ENCODE measurements at places on chromosomes 3 and 15.

DNA sequence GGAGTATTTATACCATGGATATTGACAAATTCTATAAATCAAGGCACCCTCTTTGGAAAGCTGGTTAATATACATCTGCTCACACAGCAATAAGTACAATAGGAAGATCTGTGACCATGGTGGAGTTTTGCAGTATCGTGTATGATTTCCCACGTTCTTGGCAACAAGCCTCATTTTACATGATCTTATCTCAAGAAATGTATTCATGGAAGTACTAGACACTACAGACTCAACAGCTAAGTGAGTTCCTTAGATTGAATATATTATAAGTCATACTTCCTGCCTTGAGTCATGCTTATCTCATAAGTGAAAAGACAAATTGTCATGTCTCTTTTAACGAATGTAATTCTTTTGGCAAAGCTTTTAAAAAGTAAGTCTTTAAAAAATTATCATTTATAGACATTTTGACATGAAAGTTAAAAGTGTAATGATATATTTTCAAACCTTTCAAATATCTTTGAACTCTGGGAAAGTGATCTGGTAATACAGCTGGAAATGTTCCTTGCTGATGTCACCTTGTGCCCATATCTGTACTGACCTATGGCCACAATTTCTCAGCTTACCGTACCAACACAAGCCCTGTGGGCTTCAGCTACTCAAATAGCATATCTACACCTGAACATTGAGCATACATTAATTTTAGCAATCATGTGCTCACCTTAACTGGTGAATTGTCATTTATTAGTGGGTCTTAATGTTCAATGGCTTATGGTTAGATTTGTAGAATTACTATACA, 130.3 kb upstream of the TMC3 start:
- DNase-seq, result no peak

DNA sequence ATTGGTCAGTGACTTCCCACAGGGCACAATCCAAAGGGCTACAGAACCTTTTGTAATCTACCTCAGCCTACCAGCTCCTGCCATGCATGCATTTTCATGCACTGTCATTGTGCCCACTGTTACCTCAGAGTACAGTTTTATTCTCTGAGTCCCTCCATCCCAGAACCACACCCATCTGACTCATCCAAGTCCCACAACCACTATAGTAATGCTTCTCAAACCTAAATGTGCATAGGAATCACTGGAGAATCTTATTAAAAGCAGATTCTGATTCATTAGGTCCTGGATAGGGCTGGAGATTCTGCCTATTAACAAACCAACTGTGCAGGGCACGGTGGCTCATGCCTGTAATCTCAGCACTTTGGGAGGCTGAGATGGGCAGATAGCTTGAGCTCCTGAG, 3.7 kb upstream of the B3GALNT1 start:
- DNase-seq, result no peak

DNA sequence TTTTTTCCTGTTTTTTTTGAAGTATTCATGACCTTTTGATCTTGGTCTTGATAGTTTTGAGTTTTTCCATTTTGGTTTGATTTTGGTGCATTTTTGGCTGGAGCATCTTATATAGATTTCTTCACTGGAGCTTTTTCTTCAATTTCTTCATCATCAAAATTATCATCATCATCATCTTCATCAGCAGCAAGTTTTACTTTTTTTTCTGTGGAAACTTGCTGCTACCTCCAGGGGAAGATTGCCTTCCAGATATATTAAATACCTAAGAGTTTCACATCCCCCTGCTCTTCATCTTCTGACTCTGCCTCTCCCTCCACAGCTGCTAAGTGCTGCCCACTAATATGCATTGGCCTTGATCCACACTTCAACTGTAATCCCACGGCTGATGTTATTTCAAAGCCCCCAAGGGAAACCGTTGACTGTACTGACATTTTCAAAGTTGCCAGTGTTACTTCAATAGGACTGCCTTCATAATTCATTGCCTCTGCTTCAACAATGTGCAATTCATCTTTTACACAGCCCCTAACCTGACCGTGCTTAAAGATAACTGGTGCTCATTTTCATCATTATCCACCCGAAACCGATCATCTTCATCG, 151.7 kb downstream of the NR1D2 start:
- DNase-seq, result no peak

DNA sequence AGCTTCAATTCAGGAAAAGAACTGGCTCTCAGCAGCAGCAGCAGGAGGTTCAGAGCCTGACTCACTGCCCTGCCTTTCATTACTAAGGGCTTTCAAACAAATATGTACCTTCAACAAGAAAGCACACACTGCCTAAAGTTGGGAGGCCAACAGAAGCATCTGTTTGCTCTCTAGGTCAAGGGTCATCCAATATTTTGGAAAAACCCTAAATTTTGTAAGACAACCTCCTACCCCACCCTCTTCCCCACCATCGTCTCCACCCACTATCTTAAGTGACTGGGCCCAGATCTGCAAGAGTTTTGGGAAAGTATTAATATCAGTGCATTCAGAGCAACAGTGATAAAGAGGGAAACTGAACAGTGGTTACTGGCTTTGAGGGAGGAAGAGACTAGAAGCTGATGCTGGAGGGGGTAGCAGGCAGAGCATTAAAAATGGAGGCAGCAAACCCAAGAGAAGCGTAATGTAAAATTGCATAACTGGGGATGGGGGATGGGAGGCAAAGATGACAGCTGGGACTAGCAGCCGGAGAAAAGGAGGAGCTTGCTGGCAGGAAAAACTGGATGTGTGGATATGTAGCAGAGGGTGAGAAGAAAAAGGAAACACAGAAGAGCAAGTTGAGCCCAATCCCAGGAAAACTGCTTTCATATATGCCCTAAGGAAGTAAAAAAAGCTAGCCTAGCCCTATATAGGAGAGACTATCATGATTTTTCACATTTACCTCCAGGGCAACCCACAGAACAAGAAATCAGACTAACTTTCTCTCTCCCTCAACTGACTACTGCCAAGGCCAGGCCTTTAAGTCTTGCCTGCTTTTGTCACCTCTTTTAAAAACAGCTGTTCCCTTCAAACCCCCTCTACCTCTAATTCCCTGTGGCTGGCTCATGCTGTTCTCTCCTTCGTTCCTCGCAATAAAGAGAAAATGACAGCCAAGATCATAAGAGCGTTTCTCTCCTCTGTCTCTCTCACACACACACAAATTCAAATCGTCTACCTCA, 31.4 kb downstream of the NPTN start:
- DNase-seq, result no peak

GRCh38 chr3:173933113-173933512, 535.6 kb downstream of the NLGN1 start:
- DNase-seq, result peak; percentile 46

GRCh38 chr15:89177633-89178306, 43.6 kb downstream of the RLBP1 start:
- peak; percentile 40 for DNase-seq

DNA sequence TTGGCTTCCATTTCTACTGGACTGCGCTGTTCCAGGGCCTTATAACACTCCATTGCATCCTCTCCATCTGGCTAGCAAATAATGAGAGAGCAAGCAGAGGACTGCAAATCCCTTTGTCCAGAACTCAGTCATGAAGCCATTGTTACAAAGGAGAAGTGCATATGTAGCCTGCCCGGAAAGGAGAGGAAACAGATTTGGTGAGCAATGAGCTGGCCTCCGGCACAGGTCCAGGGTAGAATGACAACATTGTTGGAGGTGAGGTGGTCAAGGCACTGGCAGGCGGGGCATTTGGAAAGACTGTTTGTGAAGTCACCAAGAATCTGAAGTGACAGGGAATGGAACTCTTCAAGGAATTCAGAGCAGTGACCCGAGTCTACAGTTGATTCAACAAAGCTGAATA, 25.0 kb upstream of the ATP1B3 start:
- DNase-seq, result no peak

GRCh38 chr3:101932326-101933068, 83.2 kb downstream of the NFKBIZ start:
- DNase-seq, result no peak

GRCh38 chr3:108296239-108296638, at the start of gene HHLA2:
HHLA2 (plus strand) TSS chr3:108296548; CDS start chr3:108351814, 55,266 bp downstream.
- no peak for DNase-seq

GRCh38 chr15:81199031-81199779, 2.5 kb downstream of the IL16 start:
- DNase-seq, result no peak

DNA sequence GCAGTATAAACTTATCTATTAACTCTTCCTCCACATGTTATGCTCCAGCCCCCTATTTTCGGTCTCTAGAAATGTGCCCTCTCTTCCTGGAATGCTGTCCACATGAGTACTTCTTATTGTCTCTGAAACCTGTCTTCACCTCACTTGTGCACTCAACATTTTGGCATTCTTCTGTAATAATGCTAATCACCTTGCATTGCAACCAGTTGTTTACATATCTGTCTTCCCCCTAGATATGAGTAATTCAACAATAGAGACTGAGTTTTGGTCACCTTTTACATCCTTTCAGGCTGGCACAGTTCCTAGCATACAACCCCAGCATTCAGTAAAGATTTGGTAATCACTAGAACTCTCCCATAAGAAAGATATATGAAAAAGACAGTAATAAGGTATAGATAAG, 17.2 kb downstream of the CCDC80 start:
- DNase-seq, result no peak

- DNase-seq, result no peak
These were observed 161.9 kb upstream of the ATP11B start for GRCh38 chr3:182631183-182632076.

- peak; percentile 89 for DNase-seq
These were observed 157.3 kb upstream of the CGNL1 start for GRCh38 chr15:57218826-57219576.

- no peak for DNase-seq
These were observed 427.9 kb upstream of the RASGRP1 start for GRCh38 chr15:38992506-38992905.

DNA sequence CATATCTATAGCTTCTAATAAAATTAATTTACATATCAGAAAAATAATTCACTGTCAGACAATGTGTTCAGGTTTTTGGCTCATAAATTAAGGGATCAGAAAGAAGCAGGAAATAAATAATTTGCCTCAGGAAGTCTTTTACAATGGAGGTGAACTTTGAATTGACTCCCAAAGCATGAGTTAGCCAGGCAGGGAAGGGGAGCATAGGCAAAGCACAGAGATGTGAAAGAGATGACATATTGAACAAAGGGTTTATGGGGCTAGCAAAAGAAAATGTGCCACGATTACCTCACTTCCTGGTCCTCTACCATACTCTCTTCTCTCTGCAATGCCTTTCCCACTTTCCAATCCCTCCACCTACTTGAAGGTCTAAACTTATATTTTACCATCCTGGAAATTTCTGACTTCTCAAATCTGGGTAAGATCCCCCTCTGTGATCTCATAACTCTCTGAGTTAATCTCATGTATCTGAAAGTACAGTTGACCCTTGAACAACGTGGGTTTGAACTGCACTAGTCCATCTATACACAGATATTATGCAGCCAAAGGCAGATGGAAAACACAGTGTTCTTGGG, 4.1 kb upstream of the HEXA start:
- no peak for DNase-seq

GRCh38 chr3:67357610-67358458, 296.6 kb downstream of the SUCLG2 start:
- peak; percentile 30 for DNase-seq

GRCh38 chr15:41932511-41933289, 38.8 kb upstream of the SPTBN5 start:
- DNase-seq, result no peak

- DNase-seq, result no peak
These were observed 78.2 kb upstream of the BLM start for GRCh38 chr15:90638963-90639362.

- DNase-seq, result no peak
These were observed 76.3 kb downstream of the CACNA1D start for GRCh38 chr3:53570709-53571108.

DNA sequence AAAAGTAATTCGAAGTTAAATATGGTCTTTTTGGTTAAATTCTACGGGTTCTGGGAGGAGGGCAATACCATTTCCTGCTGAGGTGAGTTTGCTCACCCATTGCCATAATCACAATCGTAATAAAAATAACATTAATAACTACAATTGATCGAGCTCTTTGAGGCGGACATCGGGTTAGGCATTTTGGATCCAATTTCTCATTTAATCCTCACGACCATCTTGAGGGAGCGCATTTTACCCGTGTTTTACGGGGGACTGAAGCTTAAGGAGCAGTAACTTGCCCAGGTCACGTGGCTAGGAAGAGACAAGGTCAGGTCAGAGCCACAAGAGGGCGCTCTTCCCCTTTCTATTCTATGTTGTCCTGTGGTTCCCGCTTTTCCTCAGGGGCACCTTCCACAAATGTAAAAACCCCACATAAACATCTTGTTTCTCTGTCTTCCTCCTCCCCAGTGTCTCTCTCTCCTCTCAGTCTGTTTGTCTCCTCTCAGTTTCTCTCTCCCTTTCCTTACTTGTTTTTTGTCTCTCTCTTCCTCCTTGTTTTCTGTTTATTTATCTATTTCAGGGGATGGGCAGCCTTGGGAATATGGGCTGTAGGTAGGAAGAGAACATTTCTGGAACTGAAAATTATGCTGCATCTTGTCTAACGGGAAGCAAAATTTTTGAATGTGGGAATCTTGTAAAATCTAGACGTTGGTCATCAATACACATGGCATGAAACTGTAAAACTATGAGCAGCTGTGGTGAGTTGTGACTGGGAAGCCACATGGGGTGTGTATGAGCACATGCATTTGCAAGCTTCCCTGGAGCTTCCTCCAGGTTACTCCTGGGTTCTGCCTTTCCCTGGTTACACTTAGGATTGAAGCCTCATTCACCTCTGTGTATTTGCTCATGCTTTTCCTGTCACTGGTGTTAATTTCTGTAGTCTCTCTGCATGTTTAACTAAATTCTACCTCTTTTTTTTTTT, 71.0 kb downstream of the SQOR start:
- peak; percentile 78 for DNase-seq

GRCh38 chr3:161558236-161558635, 61.6 kb downstream of the OTOL1 start:
- DNase-seq, result no peak

GRCh38 chr15:26972636-26973035, 1.7 kb downstream of the GABRG3 start:
- DNase-seq, result no peak

- no peak for DNase-seq
These were observed 91.1 kb upstream of the FGF7 start for GRCh38 chr15:49331951-49332350.

Measured in COR-L47 (cell line).